ENCODE measurements at places on chromosomes 5 and 9.

DNA sequence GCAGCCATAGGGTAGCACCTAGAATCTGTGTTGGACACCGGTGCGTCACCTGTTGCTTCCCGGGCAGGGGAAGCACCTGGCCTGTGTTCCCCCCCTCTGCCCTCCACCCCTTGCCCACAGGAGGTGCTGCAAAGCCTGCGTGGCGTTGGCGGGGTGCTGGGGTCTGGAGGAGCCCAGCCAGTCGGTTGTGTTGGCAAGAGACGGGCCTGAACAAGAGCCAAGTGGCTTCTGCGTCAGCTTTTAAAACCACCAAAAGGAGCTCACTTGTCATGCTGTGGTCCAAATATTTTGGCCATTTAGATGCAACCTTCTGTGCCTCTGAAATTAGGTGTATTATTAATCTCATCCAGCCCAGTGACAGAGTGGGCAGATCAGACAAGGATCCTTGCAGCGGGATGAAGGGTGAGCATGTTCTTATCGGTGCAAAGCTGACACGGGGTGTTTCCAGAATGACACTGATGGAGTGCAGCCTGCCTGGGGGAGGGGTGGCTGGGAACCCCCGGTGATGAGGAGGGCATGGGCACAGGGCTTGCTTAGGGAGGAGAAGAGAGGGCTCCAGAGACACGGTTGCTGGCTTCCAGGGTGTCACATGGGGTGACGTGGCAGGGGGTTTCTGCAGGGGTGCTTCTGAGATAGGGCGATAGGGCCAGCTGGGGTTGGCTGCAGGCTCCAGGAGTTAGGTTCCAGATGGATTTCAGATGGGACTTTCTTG is 9.7 kb upstream of the RXRA start:
- DNase-seq = no peak

GRCh38 chr9:71253011-71253410 is 131.6 kb upstream of the TRPM3 start:
- DNase-seq = no peak

DNA sequence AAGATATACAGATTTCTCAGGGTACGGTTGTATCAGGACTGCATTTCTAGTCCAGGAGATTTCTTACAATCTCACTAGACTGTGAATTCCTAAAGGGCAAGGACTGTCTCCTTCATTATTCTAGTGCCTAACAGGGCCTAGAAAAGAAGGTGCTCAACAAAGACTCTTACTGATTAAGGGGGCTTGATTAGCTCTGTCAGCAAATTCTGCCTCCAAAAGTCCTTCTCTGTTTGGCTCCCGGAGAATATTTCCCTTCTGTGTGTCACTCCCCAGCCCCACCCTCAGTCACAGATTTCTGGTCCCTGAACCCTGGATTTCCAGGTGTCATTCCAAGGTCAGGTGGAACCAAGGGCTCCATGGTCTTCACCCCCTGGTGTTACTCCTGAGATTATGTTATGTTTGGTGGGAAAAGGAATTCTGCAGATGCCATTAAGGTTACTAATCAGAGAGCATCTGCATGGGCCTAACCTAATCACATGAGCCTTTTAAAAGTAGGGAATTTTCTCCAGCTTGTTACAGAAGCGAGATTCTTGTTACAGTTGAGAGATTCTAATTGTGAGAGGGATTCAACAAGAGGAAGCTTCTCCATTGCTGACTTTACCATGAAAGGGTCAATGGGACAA is 167.7 kb upstream of the LHFPL2 start:
- no peak for DNase-seq

DNA sequence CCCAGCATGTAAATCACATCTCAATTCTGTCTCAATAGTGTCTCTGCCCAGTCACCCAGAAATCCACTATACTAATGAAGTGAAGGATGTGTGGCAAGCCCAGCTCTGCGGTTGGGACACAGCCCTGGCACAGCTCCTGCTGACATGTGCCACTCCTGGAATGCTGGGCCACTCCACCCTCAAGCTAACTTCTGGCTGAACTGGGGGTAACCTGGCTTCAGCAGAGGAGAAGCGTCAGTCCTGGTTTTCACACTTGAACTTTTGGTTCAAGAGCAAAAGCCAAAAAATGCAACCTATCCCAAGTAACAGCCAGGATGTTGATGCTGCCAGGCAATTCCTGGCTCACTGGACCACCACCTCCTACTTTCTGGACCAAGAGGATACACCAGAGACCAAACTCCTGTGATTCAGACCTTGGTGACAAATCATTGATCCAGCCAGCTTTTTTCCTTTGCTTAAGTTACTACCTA is 86.4 kb downstream of the ARRDC3 start:
- peak; percentile 61 for DNase-seq

Measured in tibial nerve (tissue), 4 donors.